Activated CD8-positive, alpha-beta T cell treated with anti-CD3 and anti-CD28 coated beads, Interleukin-2, amount 10 ng/mL, durations not matched to agents 7 days and 5 days (primary cell): ENCODE measurements at places on chromosomes 13 and 19. TPM values are rescaled to one million over a fixed set of nuclear protein-coding genes. Genes with fewer than 3 reads are reported as not detected.

DNA sequence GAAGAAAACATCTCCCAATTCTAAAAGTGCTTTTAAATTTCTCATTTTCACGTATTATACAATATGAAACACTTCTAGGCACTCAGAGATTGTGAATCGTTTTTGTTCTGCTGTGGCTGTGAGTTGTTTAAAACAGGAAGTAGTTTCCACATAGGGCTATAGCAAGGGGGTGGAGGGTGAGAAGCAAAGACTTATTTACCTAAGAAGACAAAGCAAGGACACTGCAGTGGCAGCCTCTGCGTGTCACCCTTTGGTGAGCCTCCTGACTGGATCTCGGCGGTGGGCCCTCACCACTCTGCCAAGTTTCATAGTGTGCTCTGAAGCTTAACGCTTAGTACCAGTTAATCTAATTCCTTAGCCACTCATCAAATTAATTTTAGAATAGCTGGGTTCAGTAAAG, 56.8 kb downstream of the TNFSF13B start:
- no peak for DNase-seq

DNA sequence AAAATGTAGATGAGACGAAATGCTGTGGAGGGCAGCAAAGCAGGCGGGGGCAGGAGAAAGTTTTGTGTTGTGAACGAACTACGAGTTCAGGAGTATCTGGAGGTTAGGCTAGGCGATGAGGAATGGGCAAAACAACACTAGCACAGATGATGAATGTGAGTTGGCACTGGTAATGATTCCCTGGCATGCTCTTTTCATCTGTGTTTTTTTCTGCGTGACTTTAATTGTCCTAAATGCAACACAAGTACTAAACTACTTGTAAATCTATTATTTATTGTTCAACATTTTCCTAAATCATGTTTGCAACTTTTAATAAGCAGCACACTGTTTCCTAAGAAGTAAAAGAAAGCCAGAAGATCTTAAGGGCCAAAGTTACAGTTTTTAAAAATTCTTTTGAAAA, 19.2 kb downstream of the TNFSF13B start:
- DNase-seq = no peak

DNA sequence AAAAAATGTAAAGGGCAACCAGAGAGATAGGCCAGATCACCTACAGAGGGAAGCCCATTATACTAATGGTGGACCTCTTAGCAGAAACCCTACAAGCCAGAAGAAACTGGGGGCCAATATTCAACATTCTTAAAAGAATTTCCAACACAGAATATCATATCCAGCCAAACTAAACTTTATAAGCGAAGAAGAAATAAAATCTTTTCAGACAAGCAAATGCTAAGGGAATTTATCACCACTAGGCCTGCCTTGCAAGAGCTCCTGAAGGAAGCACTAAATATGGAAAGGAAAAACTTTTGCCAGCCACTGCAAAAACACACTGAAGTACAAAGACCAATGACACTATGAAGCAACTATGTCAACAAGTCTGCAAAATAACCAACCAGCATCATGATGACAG, 28.4 kb downstream of the VSTM2B start:
- no peak for DNase-seq

DNA sequence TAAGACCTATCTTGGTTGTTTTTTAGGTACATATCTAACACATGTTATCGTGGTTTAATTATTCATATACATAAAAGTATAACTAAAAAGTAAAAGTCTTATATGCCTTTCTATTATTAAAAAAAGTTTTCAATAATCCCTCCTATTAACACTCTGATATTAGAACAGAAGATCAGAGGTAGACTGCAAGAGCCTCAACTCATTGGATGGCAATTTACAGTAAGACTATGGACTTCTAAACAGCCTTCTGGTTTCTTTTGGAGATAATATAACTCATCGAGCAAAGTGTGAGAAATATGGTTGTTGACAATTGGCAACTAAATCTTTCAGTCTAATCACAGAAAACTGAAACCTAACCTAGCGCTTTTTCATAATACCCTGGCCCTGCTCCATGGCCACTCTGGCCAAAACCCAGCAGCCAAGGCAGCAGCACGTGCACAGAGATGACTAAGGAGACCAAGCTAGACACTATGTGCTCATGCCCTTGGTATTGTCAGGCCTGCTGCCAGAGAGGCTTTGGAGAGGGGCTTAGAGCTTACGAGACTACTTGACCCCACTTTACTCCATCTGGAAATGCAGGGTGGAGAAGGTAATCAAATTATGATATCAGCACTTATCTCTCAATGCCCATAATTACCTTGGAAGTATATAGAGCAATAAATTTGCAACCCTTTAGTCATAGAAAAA, 40.6 kb upstream of the EEF1AKMT1 start:
- no peak for DNase-seq

- no peak for DNase-seq
Observed at GRCh38 chr19:10532457-10532856, 11.2 kb upstream of the ATG4D start.

DNA sequence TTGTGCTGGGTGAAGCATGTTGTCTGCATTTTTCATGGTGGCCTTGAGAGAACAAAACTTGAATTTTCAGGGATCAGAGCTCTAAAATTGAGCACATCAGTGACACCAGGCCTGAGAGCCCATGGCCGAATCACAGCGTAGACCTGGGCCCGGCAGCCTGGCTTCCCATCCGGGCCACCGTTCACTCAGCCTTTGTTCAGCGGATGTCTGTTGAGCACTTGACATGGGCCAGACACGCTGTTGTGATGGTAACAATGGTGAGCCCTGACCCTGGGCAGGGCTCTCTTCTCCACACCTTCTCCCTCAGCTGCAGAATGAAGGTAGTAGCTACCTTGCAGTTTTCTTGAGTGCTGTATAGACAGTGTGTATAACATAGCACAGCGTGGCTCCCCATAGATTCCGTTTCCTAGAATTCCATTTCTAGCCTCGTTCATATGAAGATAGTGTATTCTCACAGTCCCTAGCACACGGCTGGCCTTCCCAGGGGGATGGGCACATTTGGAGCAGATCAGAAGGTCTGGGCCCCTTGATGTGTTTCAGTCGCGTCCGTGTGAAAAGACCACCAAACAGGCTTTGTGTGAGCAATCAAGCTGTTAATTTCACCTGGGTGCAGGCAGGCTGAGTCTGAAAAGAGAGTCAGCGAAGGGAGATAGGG, 75.3 kb downstream of the RAB20 start:
- DNase-seq = no peak

- no peak for DNase-seq
Observed at GRCh38 chr13:20927596-20928257, 25.2 kb upstream of the XPO4 start.

- no peak for DNase-seq
Observed at GRCh38 chr19:56956503-56957226, 116.1 kb upstream of the PEG3 start.

DNA sequence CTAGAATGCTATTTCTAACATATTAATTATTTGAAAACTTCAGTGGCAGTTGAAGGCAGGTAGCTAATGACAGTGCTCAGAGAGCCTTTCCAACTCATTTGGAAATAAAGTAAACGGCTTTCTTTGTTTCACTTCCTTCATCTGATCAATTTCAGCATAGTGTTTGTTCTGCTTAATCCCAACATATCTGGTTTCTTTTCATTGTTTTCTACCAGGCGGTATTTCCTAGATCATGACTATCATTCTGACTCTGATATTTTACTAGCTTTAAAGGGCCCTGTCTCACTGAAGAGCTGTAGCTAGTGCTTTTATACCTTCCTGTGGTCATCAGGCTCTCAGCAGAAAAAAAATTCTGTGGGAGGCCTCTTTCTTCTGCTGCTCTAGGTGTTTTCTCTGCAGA, 178.6 kb downstream of the RBM26 start:
- no peak for DNase-seq

PCDH9 gene
- total RNA-seq = 0.08 TPM

POGLUT2 gene
- total RNA-seq = 13.4 TPM

ADAT3 gene
- 11.0 TPM for total RNA-seq

FGF21 gene
- total RNA-seq = not detected

FPR3 gene
- total RNA-seq = not detected

ZNF888 gene
- total RNA-seq = 8.1 TPM
